Mammary epithelial cell (primary cell): ENCODE measurements at places on chromosomes 3 and 15. TPM values are rescaled to one million over a fixed set of nuclear protein-coding genes. Genes with fewer than 3 reads are reported as not detected.

DNA sequence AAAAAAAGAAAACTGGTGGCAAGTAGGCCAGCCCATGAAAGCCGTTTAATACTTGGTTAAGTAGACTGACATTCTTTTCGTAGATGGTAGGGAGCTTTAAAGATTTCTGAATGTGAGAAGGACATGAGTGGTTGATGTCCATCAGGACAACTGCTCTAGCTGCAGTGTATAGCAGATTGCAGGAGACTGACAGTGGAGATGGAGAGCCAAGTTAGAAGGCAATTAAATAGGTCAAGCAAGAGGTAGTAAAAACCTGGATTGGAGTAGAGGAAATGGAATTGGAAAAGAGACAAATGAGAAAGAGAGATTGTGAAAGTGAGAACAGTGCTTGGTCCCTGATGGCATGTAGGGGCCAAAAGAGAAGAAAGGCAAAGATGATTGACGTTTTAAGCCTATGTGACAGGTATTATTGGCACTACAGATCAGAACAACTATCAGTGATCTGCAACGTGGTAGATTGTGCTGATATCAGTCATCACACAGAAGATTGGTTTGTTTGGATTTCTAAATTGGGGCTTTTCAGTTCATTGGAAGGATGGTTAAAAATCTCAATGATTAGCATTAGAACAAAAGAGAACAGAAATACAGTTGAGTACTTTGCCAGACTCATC is 74.0 kb downstream of the CNTN4 start:
- DNase-seq = no peak

DNA sequence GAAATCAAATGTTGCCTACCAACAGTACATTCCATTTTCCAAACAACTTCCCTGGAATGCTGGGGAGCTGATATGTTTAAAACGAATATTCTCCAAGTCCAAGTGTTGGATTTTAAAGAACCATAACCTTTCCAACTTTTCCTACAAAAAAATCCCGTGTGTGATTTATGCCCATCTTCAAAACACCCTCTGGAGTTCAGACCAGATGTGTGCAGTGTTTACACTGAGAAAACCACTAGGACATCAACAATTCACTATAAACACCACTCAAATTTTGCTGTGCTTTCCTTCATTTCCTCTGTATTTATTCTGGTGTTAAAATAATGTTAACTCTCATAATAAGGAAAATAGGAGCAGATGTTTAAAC is 2.4 kb downstream of the VGLL4 start:
- no peak for DNase-seq

Gene MKRN2OS
- polyA plus RNA-seq = 5.3 TPM

DNA sequence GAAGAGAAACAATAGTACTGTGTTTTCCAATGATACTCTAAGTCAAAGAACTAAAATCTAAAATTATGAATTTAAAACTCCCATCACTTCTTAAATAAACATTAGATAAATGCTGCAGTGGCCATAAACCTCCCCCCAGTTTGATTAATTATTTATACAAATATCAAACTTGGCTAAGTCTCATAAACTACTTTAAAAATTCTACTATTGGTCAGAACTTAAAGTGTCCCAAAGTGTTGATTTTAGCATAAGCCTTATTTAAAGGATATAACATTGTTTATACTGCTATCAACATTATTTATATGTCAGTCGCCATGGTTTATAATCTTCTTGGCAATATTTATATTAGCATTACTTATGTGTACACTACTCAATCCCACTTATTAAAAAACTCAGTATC is 132.4 kb downstream of the SCAPER start:
- DNase-seq = no peak

GRCh38 chr3:21634112-21634511 is 116.9 kb downstream of the ZNF385D start:
- DNase-seq = no peak

GRCh38 chr15:24683736-24684135 is 8.2 kb downstream of the NPAP1 start:
- DNase-seq = no peak

Gene SLC22A13
- polyA plus RNA-seq = 0.14 TPM

Gene MYEF2
- polyA plus RNA-seq = 0.74 TPM

Gene CFAP100
- not detected for polyA plus RNA-seq

DNA sequence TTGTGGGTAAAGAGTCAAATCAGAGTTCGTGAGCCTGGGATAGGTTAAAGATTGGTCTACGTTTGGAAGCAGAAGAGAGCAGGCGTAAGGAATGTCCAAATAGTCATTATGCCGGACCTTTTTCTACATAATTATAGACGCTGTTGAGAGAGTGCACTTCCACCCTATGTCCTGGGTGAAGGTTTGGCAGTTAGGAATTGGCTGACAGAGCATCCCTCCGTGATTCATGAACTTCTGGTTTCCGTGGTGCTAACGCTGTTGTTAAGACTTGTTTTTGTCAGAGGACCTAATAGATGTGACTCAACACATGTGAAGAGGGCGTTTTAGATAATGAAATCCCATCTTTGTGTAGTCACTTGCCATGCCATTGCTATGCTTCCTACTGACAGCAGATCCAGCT is 1.1 kb downstream of the EAF1 start:
- peak; percentile 90 for DNase-seq

DNA sequence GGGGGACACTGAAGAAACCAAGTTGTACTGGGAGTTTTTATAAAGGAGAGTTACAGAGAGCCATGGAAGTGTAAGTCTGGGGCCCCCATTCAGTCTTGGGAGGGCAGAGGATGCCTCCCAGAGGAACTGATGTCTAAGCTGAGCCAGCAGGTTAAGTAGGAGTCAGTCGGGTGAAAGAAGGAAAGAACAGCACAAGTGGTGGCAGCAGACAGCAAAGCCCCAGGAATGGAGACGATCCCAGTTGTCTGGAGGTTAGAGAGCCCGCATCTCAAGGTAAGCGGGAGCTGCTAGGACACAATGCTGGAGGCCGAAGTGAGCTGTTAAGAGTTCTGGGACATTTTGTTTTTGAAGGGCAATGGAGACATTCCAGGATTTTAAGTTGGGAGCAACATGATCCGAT is 88.8 kb downstream of the TAMM41 start:
- no peak for DNase-seq

- no peak for DNase-seq
These were observed 14.4 kb downstream of the AGTR1 start for GRCh38 chr3:148711981-148712666.

DNA sequence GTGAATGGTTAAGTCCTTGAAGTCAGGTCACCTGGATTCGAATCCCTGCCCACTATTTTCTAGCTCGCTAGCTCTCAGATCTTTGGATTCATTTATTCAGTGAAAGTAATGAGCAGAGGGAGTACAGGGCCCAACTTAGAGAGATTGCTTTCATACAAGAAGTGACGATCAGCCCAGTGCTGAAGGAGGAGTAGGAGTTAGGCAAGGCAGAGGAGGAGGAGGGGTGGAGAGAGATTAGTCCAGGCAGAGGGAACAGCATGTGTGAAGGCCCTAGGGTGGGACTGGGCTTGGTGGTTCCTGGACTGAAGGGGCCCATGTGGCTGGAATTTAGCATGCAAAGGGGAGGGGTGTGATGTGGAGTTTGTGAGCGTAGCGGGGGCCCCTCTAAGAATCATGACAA is 3.8 kb upstream of the CHRNA5 start:
- no peak for DNase-seq

Gene ARGFX
- polyA plus RNA-seq = not detected

GRCh38 chr3:1131166-1131565 is 38.3 kb downstream of the CNTN6 start:
- DNase-seq = no peak

Gene FGD5
- polyA plus RNA-seq = not detected

DNA sequence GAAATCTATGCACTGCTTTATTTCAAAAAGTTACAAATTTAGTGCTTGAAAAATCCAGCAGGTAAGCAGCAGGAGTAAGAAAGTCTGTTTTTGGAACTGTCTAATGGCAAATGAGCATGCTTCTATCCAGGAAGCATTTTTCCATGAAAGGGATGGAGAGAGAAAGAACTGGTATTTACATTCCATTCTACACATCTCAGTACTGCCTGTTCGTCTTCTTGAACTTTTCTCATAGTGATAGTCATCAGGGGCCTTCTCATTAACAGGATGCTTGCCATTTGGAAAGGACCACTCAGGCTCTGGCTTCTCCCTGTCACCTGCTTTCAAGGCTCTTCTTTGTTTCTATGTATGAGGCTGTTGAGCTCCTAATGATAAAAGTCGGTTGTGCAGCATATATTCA is 267.3 kb upstream of the IL12A start:
- DNase-seq = no peak

Gene TRIM59
- 4.9 TPM for polyA plus RNA-seq

DNA sequence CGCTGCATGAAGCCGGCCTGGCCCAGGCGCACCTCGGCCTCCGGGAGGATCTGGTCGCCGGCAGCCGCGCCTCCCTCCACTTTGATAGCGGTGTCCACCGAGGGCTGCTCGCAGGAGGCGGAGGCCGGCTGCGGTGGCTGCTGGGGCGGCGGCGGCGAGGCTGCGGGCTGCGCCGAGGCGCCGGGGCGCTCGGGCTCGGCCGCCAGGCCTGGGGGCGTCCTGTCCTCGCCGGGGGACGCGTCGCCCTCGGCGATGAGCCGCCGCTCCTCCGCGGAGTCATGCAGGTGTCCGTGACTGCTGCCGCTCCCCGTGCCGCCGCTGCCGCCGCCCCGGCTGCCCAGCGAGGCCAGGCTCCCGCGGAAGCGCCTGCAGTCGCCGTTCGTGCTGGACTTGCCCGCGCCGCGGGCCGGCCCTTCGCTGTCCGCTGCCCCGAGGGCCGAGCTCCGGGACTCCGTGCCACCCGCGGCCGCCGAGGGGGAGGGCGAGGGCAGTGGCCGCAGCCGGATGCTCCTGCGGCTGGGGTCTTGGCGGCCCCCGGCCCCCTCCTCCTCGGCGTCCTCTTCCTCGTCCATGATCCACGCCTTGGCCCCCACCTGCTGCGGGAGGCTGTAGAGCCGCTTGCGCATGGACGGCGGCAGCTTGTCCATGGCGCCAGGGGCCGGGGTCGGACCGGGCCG is 996 bp downstream of the HCN4 start:
- DNase-seq = no peak

Gene SLC24A5
- polyA plus RNA-seq = not detected

DNA sequence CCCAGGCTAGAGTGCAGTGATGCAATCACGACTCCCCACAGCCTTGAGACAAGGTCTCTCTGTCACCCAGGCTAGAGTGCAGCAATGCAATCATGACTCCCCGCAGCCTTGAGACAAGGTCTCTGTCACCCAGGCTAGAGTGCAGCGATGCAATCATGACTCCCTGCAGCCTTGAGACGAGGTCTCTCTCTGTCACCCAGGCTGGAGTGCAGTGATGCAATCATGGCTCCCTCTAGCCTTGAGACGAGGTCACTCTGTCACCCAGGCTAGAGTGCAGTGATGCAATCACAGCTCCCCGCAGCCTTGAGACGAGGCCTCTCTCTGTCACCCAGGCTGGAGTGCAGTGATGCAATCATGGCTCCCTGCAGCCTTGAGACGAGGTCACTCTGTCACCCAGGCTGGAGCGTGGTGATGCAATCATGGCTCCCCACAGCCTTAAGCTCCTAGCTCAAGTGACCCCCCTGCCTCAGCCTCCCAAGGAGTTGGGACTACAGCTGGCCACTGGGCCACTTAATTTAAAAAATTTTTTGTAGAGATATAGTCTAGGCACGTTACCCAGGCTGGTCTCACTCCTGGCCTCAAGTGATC is 26.1 kb downstream of the TFRC start:
- DNase-seq = no peak

DNA sequence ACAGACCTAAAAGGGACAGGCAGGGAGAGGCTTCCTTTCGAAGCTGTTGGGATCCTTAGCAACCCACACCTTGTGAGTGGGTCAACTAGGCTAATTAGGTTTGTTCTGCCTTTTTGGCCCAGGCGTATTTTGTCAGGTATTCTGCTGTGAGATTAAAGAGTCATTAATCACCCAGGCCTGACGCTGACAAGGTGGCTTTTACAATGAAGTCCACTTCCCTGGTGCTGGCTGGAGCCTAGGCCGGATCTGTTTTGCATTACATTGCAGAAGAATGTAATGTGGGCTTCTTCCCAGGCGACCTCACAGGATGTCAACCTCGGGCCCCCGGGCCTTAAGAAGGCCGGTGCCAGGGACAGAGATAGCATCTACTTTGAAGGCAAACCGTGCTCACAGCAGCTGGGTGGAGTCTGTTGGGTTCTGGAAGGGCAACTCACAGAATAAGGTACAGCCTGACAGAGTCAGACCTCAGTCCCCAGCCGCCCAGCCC is 76.9 kb downstream of the HES1 start:
- no peak for DNase-seq

Gene ITIH4
- polyA plus RNA-seq = 0.88 TPM

GRCh38 chr15:65690778-65691177 is 69.0 kb downstream of the SLC24A1 start:
- DNase-seq = no peak

DNA sequence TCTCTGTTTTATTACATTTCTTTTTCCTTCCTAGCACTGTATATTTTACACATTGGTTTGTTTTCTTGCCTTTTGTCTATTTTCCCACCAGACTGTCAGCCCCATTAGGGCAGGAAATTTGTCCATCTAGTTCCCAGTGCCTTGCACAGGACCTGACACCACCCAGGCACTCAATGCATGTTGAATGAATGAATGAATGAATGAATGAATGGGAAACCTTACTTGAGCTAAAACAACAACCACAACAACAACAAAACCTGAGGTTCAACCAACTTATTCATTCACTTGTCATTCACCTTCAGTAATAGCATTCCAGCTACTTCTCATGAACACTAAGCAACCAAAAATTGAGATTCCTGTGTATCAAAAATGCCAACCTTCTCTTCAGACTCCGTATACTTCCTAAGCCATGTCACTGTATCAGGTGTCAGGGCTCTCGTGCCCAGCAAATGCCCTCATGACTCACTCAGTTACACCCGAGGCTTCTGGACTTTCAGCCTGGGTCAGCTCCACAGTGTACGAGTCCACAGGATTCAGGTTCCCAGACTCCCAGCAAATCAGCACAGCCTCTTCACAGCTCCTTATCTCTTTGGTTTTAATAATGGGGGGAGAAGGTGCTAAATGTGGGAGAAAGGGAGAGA is 37.3 kb downstream of the FSD2 start:
- DNase-seq = peak; percentile 20

Gene ITIH1
- polyA plus RNA-seq = not detected

Gene MLF1
- polyA plus RNA-seq = 6.9 TPM

DNA sequence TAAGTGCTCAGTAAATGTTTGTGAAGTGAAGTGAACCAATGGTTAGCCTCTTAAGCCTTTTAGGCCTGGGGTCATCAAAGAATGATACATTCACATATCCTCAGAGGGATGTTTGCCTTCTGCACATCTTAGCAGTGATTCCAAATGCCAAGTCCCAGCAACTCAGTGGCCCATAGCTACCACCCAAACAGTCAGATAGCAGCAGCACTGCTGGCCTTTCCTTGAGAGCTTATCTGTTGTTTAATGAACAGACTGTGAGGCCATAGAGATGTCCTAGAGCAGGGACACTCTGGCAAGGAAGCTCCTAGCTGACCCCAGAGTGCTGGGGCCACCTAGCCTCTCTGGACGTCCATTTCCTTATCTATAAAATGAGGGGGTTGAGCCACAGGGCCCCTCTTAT is 86.8 kb downstream of the CYP19A1 start:
- no peak for DNase-seq

Gene HTR3E
- polyA plus RNA-seq = not detected

DNA sequence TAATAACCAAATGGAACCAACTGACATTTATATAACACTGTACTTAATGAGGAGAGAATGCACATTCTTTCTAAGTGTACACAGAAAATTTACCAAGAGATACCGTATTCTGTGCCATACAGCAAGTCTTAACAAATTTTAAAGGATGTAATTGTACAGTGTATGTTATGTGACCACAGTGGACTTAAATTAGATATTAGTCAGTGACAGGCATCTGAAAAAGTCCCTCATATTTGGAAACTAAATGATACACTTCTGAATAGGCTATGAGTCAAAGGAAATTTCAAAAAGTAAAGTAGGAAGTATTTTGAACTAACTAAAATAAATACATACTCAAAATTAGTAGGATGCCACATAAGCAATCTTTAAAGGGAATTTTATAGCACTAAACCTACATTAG is 59.6 kb upstream of the P3H2 start:
- DNase-seq = peak; percentile 84
